Fibroblast of villous mesenchyme (primary cell): ENCODE measurements at places on chromosomes 2 and 18. TPM values are rescaled to one million over a fixed set of nuclear protein-coding genes. Genes with fewer than 3 reads are reported as not detected.

The SCN1A gene
- under 0.01 TPM in 1 of 2 replicates, not detected in the other for total RNA-seq

The PID1 gene
- total RNA-seq = 12.1 and 16.4 TPM in 2 replicates

The DSC1 gene
- total RNA-seq = not detected in 2 replicates

The ABCG5 gene
- total RNA-seq = not detected in 2 replicates

The DSG1 gene
- not detected in 2 replicates for total RNA-seq

The RAD51AP2 gene
- under 0.01 TPM in 2 replicates for total RNA-seq

The HNMT gene
- 64.4 and 161 TPM in 2 replicates for total RNA-seq

The PTPRN gene
- total RNA-seq = 0.86 and 0.97 TPM in 2 replicates

The HOXD13 gene
- 0.43 TPM in 1 of 2 replicates, not detected in the other for total RNA-seq

The M1AP gene
- not detected in 2 replicates for total RNA-seq

The FBXO15 gene
- 0.32 and 0.43 TPM in 2 replicates for total RNA-seq

The RAB27B gene
- 3.9 and 6.5 TPM in 2 replicates for total RNA-seq

The SP9 gene
- total RNA-seq = under 0.01 and 0.43 TPM in 2 replicates

The SLC30A3 gene
- 0.32 TPM in 1 of 2 replicates, not detected in the other for total RNA-seq

The NTSR2 gene
- total RNA-seq = not detected in 2 replicates

The RAPH1 gene
- 13.2 and 19.4 TPM in 2 replicates for total RNA-seq

The ADRA2B gene
- not detected in 2 replicates for total RNA-seq

The GKN1 gene
- under 0.01 and 0.32 TPM in 2 replicates for total RNA-seq

The RGPD4 gene
- not detected in 2 replicates for total RNA-seq

The SLC9A2 gene
- not detected in 2 replicates for total RNA-seq

The SNRNP27 gene
- 35.8 and 44.9 TPM in 2 replicates for total RNA-seq

The ANO7 gene
- total RNA-seq = 0.43 and 0.64 TPM in 2 replicates
